ENCODE measurements at places on chromosomes 6 and 20.

DNA sequence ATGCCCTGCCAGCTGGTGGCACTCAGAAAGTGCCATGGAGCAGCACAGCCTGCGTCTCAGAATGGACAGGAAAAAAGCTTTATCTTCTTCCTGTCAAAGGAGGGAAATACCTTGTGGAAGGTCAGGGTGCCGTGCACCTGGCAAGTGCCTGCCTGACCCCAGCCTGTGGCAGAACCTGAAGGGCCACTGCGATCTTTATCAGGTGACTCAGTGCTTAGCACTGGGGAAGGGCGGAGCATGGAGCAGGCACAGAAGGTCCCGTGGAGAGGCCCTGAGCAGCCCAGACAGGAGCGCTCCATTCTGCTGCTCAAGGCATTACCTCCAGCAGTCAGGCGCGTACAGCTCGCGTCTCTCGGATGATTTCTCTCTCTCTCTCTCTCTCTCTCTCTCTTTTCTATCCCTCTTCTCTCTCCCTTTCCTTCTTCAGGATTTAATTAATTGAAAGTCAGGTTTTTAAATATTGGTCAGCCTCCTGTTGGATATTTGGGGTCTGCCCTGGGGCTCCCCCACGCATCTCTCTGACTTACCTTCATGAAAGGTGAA lies 31.7 kb downstream of the FOXC1 start:
- DNase-seq, result no peak

DNA sequence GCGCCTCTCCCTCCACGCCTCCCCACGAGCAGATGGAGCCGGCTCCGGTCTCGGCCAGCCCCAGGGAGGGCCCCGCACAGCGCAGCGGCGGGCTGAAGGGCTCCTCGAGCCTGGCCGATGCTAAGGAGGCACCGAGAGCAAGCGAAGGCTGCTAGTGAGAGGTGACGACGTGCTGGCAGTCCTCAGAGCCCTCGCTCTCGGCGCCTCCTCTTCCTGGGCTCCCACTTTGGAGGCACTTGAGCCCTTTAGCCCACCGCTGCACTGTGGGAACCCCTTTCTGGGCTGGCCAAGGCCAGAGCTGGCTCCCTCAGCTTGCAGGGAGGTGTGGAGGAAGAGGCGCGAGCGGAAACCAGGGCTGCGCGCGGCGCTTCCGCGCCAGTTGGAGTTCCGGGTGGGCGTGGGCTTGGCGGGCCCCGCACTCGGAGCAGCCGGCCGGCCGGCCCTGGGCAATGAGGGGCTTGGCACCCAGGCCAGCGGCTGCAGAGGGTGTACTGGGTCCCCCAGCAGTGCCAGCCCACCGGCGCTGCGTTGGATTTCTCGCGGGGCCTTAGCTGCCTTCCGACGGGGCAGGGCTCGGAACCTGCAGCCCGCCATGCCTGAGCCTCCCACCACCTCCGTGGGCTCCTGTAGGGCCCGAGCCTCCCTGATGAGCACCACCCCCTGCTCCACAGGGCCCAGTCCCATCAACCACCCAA lies 2.5 kb upstream of the TMEM14C start:
- no peak for DNase-seq

DNA sequence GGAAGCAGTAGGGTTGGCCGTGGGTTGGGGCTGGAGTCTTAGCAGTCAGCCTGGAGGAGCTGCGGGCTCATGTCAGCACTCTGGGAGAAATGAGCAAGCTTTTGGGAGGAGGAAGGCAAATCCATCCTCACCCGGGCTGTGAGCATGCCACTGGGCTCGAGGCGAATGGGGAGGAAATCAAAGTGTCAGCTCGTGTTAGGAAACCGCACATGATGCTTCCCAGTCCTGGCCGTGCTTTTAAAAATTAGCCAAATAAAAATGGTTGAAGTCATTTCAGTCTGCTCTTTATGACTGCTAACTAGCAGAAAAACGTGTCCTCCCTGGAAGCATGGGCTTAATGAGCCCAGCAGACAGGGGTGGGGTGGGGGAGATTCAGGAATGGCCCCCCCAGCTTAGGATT lies 98.1 kb downstream of the NFATC2 start:
- no peak for DNase-seq

DNA sequence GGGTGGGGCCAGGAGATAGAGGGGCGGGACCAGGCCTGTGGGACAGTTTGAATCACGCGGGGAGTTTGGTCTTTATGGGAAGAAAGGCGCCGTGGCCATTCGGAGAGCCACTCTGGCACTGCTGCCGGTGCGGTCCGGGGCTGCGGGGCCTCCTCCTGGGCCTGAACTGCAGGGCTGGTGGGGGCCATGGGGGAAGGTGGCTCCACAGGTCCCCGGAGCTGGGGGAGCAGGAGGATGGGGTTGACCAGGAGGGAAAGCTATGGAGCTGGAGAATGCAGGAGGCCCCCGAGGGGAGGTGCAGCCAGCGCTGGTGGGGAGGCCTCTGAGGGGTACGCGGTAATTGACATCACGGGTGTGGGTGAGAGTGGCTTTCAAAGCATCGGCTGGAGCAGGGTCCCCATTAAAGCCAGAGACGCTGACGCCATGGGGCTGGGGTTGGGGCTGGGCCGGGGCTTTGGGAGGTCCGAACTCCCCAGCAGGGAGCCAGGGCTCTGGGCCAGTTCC lies 1.8 kb upstream of the BHLHE23 start:
- DNase-seq, result no peak

DNA sequence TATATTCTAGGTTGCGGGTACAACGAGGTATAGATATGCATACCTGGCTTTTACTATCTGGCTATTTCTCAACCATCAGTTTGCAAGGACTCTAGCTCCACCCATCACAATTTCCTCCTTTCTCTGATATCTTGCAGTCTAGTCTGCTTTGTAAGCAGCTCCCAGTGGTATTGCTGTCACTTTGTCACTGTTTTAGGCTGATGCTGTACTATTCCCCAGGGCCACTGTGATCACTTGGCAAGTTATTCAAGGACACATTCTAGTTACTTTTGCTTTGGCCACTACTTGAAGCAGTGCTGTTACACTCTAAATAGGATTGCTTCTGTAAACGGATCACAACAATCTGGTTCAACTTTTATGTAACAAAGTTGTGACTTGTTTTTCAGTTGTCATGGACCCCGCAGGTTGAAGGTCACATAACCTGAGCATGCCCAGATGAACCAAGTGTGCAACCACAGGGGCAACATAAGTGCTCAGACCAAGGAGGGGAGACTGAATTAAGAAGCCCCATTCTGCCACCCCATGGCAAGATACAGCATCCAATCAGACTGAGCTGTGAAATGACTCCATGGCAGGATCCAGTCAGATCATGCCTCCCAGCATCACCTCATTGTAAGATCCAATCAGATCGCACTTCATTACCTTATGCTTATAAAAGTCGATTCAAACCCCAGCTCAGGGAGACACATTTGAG lies 588.4 kb upstream of the CITED2 start:
- DNase-seq, result no peak

GRCh38 chr6:134707342-134708031 lies 242.4 kb downstream of the ALDH8A1 start:
- DNase-seq, result no peak

DNA sequence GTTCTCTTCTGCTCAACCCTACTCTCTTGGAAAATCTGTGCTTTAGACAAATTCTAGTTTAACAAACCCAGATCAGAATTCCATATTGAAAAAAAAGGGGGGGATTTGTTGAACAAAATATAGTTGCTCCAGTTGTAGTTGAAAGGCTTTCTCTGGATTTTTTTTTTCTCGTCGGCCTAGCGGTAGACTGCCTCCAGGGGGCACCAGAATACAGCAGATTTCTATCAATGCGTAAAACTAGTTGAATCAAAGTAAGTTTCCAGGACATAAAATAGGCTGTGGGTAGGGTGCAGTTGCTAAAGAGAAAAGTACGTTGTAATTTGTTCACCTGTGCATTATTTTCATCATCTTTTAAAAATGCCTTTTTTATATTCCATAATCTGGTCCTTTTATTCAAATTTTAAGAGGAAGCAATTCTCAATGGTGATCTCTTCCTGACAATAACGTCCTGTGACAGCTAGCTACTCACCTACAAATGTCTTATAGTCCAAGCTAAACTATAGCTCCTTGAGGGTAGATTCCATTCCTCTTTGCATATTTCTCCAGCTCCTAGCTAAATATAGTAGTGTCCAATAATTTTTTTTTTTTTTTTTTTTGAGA lies 105.4 kb downstream of the PERP start:
- DNase-seq, result peak; percentile 26

- DNase-seq, result no peak
Measured at GRCh38 chr20:9301129-9302090, 213.0 kb upstream of the LAMP5 start.

DNA sequence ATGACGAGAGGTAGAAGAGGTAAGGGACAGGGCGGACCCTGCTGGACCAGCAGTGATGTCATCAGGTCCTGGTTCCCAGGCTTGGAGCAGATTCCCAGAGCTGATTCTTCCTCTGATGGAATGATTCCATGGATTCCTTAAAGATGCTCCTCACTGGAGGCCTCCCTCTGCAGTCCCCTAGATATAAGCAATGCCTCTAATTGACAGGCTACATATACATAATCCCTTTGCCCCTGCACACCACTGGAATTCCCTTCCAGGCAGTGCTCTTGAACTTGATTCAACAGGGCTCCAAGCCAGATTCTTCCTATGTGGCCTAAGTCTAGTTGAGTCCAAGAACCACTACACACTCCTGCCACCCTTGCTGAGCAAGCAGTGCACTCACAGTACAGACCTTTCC lies 52.3 kb upstream of the L3MBTL3 start:
- DNase-seq, result no peak

- DNase-seq, result no peak
Measured at GRCh38 chr6:162245830-162246420, 481.6 kb downstream of the PRKN start.

GRCh38 chr6:13987400-13987865 lies 62.7 kb downstream of the RNF182 start:
- DNase-seq, result no peak

DNA sequence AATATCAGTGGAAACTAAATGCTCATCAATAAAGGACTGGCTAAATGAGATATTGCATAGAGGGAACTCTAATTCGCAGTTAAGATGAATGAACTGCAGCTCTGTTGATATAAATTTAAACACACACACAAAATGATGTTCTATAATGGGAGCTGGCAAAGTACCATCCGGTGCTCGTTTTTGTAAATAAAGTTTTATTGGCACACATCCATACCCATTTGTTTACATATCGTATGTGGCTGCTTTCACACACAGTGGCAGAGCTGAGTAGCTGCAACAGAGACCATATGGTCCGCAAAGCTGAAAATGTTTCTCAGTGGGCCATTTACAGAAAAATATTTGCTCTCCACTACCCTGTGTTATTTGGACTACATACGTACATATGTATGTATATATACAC lies 120.7 kb downstream of the EDN3 start:
- DNase-seq, result no peak

DNA sequence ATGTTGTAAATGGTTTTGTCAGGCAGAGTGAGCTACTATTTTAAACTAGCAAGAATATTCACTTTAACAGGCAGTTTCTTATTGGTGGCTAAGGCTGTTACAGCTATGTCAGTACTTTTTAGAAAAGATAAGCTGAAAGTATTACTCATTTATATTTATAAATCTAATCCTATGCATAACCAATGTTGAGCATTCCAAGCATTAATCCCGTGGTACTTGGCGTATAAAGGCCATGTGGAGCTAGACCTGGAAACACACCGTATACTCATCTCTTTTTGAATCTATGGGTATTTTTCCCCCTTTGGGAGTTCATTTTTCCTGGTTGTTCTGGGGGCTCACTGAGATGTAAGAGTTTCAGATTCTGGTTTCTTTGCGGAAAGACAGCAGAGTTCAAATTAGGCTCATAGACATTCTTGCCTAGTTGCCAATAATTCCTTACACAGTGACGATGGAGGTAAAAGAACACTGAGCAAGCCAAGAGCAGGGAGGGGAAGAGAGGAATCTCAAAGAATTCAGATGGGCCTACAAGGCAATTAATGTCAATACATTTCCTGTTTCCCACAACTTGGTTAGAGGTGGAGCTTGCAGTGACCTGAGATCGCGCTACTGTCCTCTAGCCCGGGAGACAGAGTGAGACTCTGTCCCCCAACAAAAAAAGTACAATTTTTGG lies 211.5 kb downstream of the SOX4 start:
- no peak for DNase-seq

- DNase-seq, result no peak
Measured at GRCh38 chr20:52593654-52594053, 378.5 kb upstream of the TSHZ2 start.

- no peak for DNase-seq
Measured at GRCh38 chr6:119834418-119834817, 484.9 kb upstream of the MAN1A1 start.

GRCh38 chr6:136795996-136796395 lies 3.7 kb upstream of the MAP3K5 start:
- DNase-seq, result no peak

- DNase-seq, result no peak
Measured at GRCh38 chr6:109236115-109237076, 141.1 kb downstream of the CEP57L1 start.

DNA sequence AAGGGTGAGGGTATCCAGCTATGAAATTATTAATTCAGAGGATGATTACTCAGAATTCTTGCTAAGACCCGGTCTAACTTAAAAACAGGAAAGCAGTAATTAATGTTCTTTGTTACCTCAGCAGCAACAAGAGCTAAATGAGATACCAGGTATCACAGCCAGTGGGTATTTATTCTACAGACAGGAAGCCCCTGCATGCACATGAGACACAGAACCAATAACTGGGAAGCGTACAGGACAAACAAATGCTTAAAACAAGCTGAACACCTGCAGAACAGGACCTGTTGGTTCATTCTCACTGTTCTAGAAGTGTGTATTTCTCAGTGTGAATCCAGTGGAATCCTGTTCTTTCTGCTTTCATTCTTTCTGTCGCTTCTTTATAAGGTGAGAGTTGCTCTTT lies 30.9 kb downstream of the SCML4 start:
- no peak for DNase-seq

DNA sequence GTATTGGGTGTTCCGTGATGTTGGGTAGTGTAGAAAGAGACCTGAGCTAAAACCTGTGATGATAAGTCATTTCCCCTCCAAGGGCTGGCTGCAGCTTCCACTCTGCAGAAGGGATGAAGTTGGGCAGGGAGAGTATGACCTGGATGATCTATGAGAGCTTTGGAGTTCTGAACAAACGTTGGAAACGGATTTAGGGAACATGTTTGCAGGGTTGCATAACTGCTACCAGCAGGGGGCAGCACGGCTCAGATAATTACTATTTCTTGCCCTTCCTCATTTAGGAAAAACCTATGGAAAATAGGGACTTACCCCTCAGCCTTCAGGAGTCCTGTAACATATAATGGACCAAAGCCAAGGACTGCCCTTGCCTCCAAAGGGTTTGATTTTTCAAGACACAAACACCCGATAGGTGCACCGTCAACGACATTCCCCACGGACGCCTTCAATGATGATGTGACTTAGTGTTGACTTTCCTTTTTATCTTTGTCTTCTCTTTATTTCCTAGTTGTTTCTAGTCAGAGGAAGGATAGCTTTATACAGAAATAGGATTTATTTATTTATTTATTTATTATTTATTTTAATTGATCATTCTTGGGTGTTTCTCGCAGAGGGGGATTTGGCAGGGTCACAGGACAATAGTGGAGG lies 164.9 kb upstream of the SASH1 start:
- DNase-seq, result no peak
